ENCODE measurements at places on chromosomes 12 and 14. TPM values are rescaled to one million over a fixed set of nuclear protein-coding genes. Genes with fewer than 3 reads are reported as not detected.

The MBD6 gene
- polyA plus RNA-seq = 25.3 TPM

- no peak for DNase-seq
Observed at GRCh38 chr12:95495433-95495832, 21.5 kb downstream of the METAP2 start.

The SLC7A7 gene
- polyA plus RNA-seq = 30.1 TPM

The MDM1 gene
- 11.0 TPM for polyA plus RNA-seq

DNA sequence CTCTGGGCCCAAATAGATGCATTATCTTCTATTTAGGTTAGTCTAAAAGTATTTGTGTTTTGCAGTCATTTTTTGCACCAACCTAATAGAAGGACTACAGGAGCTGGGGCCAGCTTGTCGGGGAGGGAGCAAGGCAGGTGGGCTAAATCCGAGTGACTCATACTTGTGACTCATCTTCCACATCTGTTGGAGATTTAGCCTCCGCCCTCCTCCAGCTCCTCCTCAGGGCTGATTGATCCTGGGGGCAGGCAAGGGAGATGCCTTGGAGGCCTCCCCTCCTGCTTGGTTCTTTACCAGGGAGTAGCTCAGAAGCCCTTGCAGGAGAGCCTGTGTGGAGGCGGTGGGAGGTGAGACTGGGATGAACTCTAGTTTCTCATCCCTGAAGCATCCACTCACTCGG is 27.9 kb downstream of the RHOF start:
- no peak for DNase-seq

The RNASE4 gene
- 8.6 TPM for polyA plus RNA-seq

GRCh38 chr14:43475757-43476156 is 1031.3 kb downstream of the FSCB start:
- DNase-seq = no peak

DNA sequence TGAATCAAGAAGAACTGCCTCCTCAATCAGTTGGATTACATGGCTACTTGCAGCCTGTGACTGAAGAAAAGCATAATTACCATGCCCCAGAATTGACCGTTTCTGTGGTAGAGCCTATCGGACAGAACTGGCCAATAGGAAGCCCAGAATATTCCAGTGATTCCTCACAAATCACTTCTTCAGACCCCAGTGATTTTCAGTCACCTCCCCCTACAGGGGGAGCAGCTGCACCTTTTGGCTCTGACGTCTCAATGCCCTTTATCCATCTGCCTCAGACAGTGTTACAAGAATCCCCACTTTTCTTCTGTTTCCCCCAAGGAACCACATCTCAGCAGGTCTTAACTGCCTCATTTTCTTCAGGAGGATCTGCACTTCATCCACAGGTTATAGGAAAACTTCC is 80.8 kb downstream of the RAD52 start:
- no peak for DNase-seq

DNA sequence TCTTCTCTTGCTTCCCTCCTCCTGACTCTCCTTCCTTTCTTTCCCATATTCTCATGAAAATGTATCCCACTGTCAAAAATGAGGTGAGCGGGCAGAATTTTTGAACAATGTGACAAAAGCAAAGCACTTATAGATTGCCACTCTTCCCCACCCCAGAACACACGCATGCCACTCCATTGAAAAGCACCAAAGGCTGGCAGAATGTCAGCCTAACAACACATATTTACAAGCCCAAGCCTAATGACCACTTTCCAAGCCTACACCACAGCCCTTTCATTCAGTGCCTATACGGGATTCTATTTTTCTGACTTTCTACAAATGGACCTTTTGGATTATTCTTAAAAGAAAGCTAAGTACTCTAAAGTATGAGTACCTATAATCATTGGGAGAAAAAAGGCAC is 62.9 kb upstream of the METAP2 start:
- no peak for DNase-seq

- no peak for DNase-seq
Observed at GRCh38 chr12:122081083-122081696, 2.6 kb downstream of the MLXIP start.

The FAM90A1 gene
- polyA plus RNA-seq = not detected

DNA sequence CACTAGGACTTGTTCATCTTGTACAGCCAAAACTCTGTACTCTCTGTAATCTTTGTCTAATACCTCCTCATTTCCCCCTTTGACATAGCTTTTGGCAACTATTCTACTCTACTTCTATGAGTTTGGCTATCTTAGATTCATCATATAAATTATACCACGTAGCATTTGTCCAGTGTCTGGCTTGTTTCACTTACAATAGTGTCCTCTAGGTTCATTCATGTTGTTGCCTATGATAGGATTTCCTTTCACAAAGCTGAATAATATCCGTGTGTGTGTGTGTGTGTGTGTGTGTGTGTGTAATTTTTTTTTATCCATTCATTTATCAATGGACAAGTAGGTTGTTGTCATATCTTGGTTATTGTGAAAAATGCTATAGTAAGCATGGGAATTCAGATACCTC is 209.5 kb downstream of the KCNC2 start:
- no peak for DNase-seq

The ARHGEF40 gene
- polyA plus RNA-seq = 9.6 TPM

GRCh38 chr12:127898616-127899015 is 368.4 kb upstream of the TMEM132C start:
- no peak for DNase-seq

- no peak for DNase-seq
Observed at GRCh38 chr14:68668531-68668930, 124.3 kb downstream of the ZFP36L1 start.

The SPX gene
- polyA plus RNA-seq = 3.2 TPM

GRCh38 chr14:73889376-73889775 is 2.7 kb downstream of the ZNF410 start:
- no peak for DNase-seq

- peak; percentile 44 for DNase-seq
Observed at GRCh38 chr12:112838731-112839130, 47.2 kb downstream of the RPH3A start.

The TMPRSS12 gene
- polyA plus RNA-seq = not detected

The AKAP5 gene
- polyA plus RNA-seq = 1.9 TPM

DNA sequence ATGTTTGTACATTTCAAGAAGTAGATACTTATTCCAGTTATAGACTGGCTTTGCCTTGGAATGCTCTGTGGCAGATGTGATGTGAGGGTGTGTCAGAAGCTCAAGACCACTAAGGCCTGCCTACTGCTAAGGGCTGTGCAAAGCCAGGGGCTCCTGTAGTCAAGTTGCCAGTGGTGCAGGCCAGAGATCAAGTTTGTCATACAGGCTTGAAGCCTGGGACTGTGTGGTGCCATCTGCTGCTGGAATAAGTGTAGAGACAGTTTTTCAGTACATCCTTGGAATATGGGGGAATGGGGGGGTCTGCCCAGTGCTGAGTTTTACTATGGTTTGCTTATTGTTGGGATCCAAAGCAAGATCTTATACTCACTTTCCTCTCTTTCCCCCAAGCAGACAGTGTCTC is 649.9 kb upstream of the FOXG1 start:
- DNase-seq = no peak

- DNase-seq = no peak
Observed at GRCh38 chr14:79265366-79265946, 945.8 kb downstream of the DIO2 start.

DNA sequence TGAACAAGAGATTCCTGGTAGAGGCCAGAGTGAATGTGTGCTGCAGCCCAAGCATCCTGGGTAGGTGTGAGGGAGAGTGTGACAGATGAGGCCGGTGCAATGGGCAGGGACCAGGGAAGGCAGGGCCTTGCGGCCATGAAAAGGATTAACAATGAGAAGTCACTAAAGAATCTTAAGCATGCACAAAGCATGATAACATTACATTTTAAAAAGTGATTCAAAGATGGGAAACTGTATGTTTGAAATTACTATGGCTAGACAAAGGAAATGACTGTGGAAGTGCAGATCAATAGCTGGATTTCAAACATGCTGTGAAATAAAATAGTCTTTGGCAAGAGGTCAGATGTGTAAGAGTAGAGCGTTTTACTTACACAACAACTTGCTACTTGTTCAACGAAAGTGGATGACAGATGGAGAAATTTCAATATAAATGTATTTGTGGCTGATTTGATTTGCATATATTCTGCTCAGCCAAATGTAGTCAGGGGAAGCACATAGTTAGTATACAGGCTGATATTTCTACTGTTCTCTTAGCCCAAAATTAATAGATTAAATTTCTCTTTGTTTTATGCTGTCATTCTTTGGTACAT is 175.5 kb downstream of the CCDC59 start:
- DNase-seq = no peak

The RERG gene
- polyA plus RNA-seq = 0.46 TPM

DNA sequence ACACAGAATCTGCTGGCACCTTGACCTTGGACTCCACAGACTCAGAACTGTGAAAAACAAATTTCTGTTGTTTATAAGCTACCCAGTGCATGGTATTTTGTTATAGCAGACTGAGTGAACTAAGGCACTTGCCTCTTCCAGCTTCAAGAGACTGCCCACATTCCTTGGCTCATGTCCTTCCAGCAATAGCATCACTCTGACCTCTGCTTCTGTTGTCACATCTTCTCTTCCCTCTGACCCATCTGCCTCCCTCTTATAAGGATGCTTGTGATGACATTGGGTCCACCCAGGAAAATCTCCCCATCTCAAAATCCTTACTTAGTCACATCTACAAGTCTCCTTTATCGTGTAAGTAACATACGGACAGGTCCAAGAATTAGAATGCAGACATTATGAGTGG is 200.4 kb downstream of the PIK3C2G start:
- DNase-seq = no peak

- DNase-seq = no peak
Observed at GRCh38 chr14:99309220-99309766, 37.3 kb upstream of the BCL11B start.

DNA sequence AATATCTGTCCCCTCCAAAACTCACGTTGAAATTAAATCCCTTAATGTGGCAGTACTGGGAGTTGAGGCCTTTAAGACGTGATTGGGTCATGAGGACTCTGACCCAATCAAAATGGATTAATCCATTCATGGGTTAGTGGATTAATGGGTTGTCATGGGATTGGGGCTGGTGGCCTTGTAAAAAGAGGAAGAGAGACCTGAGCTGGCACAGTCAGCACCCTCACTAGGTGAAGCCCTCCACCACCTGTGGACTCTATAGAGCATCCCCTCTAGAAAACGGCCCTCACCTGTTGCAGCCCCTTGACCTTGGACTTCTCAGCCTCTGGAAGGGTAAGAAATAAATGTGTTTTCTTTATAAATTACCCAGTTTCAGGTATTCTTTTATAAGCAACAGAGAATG is 53.0 kb downstream of the SPRING1 start:
- no peak for DNase-seq

GRCh38 chr12:40117818-40118217 is 11.9 kb upstream of the SLC2A13 start:
- no peak for DNase-seq

- no peak for DNase-seq
Observed at GRCh38 chr14:79732911-79733655, 478.2 kb downstream of the DIO2 start.

GRCh38 chr12:115444346-115444745 is 760.4 kb upstream of the TBX3 start:
- DNase-seq = no peak

The JAG2 gene
- polyA plus RNA-seq = 20.4 TPM

DNA sequence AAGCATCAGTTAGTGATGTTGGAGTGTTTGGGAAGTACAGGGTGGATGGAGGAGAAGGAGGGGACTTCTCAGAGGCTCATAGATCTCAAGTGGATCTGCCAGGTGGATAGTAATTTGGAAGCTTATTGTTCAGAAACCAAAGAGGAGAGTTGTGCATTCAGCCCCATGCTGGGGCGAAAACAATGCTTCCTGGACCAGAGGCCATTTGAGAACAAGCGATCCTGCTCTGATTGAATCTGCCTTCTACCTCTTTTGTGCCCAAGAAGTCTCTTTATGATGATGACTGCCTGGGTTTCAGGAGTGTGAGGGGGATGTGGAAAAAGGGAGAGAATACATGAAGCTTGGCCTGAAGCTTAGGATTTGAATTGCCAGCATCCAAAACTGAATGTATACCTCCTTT is 110.8 kb upstream of the SRRM4 start:
- no peak for DNase-seq

DNA sequence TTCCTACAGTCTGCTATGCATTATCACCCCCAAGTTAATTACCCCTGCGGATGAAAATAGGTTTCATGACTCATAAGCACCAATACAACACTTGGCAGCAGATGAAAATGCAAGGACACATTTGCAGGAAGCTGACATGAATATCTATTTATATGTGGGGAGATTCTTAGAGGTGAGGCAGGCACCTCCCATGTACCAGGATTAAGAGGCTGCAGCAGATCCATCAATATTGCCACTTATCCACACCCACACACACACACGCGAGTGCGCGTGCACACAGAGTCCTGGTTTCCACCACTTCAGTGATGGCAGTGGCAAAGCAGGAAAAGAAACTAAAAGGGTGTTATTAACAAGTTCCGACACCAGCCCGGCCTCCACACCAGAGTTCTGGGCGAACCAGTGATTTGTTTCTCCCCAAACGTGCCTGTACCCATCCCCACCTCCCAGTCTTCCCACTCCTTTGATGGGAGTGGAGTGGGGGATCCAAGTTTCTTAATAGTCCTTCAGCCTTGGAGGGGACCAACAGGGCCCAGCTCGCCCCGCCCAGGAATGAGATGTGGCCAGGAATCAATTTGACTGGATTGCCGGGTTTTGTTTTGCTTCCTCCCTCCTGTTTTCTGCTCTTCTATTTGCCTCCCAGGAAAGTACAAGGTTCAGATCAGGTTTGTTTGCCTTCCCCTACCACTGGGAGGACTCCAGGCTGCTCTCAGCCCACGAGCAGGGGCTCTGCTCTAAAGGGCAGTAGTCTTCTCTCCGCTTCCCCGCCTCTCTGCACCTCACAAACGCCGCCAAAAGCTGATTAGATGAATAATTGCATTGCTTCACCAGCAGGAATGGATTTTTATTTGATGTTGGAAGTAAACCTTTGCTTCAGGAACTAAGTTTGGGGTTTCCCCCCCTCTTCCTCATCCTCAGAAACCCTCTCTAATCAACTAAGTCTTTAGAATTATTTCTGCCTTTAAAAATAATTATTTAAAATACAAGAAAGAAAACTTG is 5.2 kb downstream of the IRF2BPL start:
- DNase-seq = peak; percentile 75

GRCh38 chr12:12990700-12991468 is 9.2 kb downstream of the HEBP1 start:
- no peak for DNase-seq

- no peak for DNase-seq
Observed at GRCh38 chr14:64217834-64218233, 76.3 kb downstream of the ESR2 start.

The ZDHHC22 gene
- 0.16 TPM for polyA plus RNA-seq

- DNase-seq = no peak
Observed at GRCh38 chr12:76177821-76178220, 93.3 kb upstream of the NAP1L1 start.

The A2M gene
- not detected for polyA plus RNA-seq

DNA sequence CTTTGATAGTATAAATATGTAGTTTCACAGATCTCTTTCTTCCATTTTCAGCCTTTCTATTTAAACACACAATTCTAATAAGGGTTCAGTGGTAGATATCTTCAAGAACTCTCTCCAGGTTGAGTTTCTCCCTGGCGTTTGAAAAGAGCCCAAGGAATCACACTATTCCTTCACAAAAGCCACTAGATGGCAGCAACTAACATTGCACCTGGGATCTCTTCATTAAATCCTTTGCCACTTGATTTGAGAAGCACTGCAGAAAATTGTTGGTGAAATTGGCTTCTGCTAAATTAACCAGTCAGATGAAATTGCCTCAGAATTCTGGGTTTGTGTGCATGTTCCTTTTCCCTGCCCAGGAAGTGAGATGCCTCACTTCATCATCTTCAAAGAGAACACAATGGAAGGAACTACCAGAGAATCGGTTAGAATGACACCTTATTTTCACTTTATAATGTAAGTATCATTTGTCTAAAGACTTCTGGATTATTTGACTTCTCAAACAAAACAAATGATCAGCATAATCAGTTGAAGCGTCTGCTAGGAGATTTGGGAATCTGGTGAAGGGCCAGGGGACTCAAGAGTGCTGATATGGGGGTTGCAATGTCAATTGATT is 6.8 kb downstream of the CCDC198 start:
- DNase-seq = no peak

Measured in A549 (cell line).